Posterior vena cava (tissue), 2 donors: ENCODE measurements at places on chromosomes 13 and 19. TPM values are rescaled to one million over a fixed set of nuclear protein-coding genes. Genes with fewer than 3 reads are reported as not detected.

DNA sequence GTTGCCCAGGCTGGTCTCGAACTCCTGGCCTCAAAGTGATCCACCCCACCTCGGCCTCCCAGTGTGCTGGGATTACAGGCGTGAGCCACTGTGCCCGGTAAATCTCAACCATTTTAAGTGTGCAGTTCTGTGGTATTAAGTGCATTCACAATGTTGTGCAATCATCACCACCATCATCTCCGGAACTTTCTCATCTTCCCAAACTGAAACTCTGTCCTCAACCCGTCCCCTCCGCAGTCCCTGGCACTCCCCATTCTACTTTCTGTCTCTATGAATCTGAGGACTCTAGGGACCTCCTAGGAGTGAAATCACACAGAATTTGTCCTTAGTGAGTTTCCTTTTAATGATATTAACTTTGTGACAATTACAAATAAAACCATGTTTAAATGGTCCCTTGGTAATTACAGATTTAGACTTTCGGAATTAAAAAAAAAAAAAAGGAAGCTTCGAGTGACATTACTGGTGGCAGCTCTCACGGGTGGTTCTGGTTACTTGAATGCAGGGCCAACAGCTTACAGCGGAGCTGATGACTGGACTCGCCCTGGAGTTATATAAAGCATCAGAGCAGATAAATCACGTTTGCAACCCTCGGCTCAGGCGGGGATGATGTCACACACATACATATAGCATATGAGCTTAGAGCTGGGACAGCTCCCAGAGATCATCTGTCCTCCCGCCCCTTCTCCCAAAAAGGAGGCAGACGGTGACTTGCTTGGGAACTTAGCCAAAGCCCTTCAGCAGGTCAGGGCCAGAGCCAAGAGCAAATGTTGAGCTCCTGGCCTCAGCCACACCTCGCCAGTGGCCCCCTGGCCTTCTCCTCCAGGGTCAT is 89.8 kb downstream of the ZNF557 start:
- peak; percentile 87 for DNase-seq

GRCh38 chr19:1975162-1975480 is 34.1 kb downstream of the CSNK1G2 start:
- DNase-seq: no peak

DNA sequence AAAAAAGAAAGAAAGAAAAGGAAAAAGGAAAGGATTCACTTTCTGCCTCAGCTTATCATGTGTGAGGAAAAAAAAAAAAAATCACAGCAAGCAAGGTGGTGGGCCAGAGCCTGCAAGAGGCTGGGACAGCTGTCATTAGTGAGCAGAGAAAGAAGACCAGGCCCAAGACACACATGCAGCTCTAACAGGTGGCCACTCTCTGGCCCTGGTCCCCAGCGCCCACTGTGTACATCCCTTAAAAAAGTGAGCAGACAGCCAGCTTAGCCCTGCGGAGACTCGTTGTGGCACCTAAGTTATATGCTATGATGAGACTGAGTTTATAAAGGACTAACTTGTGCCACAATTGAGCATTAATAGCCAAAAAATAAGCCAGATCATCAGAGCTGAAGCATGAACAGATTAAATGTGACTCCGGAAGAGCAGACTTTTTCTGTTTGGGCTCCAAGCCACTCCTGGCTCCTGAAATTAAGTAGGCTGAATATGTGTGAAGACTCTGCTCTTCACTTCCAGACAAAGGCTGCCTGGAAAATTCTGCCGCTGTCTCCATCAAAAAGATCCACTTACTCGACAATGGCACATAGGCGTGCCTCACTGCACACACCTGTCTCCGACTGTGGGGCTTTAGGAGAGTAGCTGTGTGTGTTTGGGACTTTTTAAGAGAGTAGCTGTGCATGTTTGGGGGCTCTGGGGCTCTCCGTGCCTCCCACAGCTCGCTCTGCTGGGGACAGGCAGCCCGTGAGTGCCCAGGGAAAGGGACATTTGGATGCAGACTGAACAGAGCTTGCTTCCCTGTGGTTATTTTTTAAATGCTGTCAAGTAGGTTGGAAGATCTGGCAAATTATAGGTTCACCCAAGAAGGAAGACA is 55.0 kb downstream of the LATS2 start:
- no peak for DNase-seq

DNA sequence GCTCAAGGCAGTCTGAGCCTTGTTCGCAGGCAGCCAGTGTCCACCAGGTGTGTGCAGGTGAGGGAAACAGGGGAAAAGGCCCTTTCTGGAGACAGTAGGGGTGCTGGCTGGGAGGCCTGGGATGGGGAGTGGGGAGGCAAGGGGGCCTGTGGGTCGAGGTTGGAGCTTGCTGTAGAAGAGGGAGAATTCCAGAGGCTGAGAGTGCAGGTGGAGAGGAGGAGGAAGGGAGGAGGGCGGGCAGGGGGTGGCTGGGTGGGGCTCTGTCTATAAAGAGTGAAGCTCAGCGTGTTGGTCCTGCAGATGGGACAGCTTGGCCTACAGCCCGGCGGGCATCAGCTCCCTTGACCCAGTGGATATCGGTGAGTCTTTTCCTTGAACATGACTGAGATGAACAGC is at the start of gene CCL25:
TSS of gene CCL25 (plus strand) at position 297 of the 396 bp plus-strand sequence. CDS start 290 bp downstream, outside the sequence.
- no peak for DNase-seq

DNA sequence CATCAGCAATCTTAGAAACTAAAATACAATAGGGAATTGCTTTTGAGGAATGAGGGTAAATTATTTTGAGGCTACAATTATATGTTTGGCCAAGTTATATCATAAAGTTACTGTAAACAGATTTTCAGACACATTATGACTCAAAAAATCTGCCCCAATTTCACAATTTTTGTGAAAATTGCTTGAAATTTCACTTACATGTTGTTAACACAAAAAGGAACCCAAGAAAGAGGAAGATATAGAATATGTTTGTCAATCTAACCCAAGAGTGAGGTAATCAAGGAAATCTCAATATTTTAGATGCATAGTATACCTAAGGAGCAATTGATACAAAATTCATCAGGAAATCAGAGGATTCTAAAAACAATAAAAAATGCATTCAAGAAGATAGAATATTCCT is 73.9 kb upstream of the FNDC3A start:
- no peak for DNase-seq

DNA sequence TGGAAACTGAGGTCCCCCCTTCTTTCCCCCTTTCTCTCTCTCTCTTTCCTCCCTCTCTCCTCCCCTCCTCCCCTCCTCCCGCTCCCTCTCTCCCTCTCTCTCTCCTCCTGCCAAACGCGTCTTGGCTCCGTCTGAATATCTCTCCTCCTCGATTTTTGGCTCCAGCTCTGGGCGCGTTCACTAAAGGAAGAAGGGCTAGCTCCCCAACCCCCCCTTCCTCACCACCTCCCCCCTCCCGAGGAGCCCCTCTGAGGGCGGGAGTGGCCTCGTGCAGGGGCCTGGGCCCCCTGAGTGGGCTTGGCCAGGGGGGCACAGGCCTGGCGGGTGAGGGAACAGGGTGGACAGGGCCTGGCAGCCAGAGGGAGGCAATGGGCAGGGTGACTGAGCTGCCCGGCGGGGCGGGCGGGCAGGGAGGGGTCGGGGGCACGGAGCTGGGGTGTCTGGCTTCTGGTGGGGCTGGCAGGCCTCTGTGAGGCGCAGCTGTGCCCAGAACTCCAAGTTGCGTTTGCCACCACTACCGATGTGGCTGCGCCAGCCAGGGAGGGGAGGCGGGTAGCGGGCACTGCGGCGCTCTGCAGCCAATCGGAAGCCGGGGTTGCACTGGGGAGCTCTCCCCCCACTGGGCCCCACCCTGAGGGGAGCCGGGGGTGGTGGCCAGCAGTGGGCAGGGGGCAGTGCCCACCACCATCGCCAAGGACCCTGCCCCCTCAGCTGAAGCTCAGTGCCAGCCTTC is 7.1 kb downstream of the NFIX start:
- DNase-seq: no peak

GRCh38 chr19:38658462-38659306 is 11.2 kb downstream of the ACTN4 start:
- no peak for DNase-seq

DNA sequence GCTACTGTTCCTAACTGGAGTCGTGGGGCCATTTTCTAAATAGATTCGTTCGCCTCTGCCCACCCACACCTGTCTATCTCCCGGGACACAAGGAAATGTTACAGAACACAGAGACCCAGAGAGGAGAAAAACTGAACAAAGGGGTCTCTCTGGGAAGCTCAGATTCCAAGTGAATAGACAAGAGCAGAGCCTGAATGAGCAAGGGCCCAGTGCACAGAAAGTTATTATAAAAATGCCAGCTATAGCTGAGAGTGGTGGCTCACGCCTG is 27.2 kb upstream of the FEM1A start:
- no peak for DNase-seq

- peak; percentile 89 for DNase-seq
Observed at GRCh38 chr19:37999309-38000213, 92.6 kb downstream of the SIPA1L3 start.

DNA sequence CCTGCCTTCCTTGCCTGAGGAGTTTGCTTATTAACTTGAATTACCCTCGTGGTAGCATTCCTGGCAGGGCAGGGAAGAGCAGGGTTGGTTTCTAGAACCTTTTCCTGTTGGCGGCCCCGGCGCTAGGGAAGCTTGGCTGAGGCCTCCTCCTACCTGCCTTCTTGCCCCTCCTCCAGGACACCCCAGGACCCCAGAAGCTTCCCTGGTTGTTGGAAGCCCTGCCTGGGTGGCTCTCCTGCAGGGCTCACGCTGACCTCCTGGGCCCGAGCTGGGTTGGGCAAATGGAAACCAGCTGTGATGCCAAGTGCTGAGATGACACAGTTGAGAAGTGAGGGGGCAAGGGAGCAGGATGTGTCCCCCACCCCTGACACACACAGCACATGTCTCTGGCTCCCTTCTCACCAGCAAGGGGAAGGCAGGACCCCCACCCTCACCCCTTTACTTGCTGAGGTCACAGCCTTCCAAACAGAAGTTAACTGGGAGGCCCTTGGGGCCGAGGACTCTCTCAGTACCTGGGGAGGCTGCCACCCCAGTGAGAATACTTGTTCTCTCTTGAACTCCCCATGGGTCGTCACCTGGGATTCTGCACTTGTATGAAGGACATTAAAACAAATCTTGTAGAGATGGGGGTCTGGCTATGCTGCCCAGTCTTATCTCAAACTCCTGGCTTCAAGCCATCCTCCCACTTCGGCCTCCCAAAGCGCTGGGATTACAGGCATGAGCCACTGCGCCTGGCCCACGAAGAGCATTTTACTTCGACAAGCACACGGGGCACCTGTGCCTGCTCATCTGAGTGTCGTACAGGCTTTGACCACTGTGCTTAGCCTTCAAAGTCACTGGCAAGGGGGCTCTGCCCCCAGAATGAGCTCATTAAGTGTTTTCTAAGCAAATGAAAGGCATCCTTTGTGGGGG is 10.5 kb downstream of the CEBPA start:
- DNase-seq: no peak

DNA sequence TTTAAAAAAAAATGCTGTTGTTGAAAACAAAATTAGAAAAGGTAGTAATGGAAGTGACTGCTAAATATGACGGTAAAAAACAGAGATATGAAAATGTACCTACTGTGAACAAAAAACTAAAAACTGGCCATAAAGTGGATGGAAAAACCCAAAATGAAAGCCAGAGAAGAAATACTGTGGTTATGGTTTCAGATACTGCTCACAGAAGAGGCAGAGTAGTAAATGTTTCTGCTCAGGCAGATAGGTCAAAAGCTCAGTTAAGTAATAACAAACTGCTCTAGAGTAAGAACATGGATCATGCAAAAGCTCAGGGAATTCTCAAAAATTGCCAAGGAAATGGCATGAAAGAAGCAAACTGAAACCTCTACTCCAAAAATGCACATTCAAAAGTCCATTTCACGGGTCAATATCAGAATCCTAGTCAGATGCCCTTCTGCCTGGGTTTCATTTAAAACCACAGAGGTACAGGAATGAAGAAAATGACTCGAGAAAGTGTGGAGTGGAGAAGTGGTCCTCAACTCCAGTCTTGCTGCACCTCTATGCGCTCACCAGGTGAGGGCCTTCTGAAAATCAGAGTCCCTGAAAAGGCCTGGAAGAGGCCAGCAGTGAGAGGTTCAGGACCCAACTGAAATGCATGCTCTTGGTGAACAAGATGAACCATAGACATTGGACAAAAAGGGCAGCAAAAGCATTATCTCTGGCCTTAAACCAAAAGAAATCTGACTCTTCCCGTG is 315.0 kb upstream of the SPRY2 start:
- no peak for DNase-seq

- DNase-seq: no peak
Observed at GRCh38 chr13:25630329-25630900, 258.6 kb downstream of the ATP8A2 start.

DNA sequence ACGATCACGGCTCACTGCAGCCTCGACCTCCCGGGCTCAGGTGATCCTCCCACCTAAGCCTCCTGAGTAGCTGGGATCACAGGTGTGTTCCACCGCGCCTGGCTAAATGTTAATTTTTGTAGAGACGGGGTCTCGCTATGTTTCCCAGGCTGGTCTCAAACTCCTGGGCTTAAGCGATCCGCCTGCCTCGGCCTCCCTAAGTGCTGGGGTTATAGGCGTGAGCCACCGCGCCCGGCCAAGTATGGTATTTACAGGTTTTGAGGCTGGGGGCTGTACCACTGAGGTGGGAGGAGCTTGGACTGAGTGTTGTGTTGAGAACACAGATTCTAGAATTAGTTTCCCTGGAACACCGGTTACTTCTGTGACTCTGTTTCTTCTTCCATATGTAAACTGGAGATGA is 452 bp upstream of the PPM1N start:
- no peak for DNase-seq

GRCh38 chr19:4099041-4099764 is 24.7 kb downstream of the MAP2K2 start:
- DNase-seq: no peak

- no peak for DNase-seq
Observed at GRCh38 chr19:45558399-45558878, 26.2 kb downstream of the OPA3 start.

- no peak for DNase-seq
Observed at GRCh38 chr13:65417953-65418352, 1812.2 kb downstream of the PCDH9 start.

- DNase-seq: no peak
Observed at GRCh38 chr13:33207615-33207961, 78.0 kb downstream of the STARD13 start.

GRCh38 chr13:47478985-47479384 is 522.1 kb downstream of the SUCLA2 start:
- no peak for DNase-seq

DNA sequence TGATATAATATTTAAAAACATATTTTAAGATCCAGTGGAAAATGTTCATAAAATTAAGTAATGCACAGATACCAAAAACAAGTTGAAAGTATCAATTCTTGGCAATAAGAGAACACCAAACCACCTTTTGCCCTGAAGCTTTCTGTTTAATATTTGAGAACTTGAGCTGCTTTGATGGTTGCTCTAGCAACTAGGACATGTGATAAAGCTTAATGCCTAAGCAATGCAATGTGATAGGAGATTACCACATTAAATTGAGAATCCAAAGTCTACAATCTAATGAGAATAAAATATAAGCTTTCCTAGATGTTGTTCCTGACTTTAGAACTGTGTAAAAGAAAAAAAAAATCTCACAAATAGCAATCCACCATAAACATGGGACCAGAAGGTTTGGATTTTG is 1367.5 kb upstream of the PCDH9 start:
- no peak for DNase-seq

HAUS8 gene
- 4.8 TPM for total RNA-seq

PGLYRP2 gene
- total RNA-seq: not detected

SYNGR4 gene
- not detected for total RNA-seq

ZNF440 gene
- 10.5 TPM for total RNA-seq

FUT1 gene
- 1.5 TPM for total RNA-seq

WDR87 gene
- total RNA-seq: not detected

RASAL3 gene
- 2.3 TPM for total RNA-seq

TMEM147 gene
- 52.4 TPM for total RNA-seq

ZNF304 gene
- 9.4 TPM for total RNA-seq

KCNK6 gene
- total RNA-seq: 10.2 TPM

AZU1 gene
- total RNA-seq: 0.29 TPM

OR7G3 gene
- not detected for total RNA-seq
